ENCODE measurements at places on chromosomes 1 and 21.

GRCh38 chr1:171784784-171785183, 3.3 kb downstream of the METTL13 start:
- DNase-seq = no peak

GRCh38 chr1:41981796-41982195, 63.1 kb upstream of the HIVEP3 start:
- DNase-seq = no peak

DNA sequence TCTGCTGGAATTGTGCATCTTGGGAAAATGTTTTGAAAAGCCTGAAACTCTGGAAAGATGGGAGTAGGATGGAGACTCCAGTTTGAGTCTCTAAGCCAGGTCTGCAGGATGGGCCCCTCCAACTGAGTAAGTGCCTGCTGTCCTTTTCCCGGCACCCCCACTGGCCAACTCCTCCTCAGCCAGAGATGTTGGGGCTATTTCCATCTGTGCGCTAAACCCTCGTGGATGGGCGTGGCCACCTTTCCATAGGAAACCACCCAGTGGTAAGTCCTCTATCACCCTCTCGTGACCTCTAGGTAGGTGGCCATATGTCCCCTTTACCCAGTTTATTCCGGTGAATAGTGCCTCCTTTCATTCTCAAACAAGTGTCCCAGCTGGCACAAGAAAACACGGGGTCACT, 250.9 kb downstream of the TOMM20 start:
- DNase-seq = no peak

GRCh38 chr1:93723110-93723509, 41.5 kb upstream of the BCAR3 start:
- no peak for DNase-seq

GRCh38 chr1:37808369-37809319, 636 bp upstream of the YRDC start:
- DNase-seq = peak; percentile 73

- no peak for DNase-seq
These were observed 112.3 kb downstream of the GLUL start for GRCh38 chr1:182279302-182279701.

DNA sequence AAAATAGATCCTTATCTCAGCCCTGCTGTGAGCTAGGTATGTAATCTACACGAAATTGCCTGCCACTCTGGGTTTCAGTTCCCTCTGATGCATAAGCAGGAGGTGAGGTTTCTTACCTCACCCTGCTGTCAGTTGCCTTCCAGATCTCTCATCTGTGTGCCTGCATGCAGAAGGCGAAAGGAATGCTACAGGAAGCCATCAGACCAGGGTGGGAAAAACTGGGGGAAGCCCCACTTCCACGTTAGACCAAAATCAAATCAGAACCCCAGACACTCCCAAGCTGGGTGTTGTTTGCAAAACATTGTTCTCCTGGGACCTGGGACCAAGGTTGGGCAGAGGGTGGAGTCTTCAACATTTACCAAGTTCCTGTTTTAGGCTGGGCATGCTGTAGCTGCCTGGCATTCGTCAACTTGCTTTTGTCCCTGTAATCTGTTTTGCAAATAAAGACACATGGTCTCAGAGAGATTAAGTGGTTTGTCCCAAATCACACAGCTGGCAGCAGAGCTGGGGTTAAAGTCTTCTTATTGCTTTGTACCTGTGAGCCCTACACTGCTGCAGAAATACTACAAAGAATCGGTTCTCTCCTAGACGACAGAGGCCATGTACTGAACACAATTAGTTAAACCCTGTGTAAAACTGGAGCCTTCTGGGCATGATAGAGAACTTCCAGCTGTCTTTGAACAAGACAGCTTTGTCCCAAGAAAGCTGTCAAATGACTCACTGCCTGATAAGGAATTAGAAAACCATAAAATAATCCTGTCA, 389.7 kb upstream of the RUNX1 start:
- DNase-seq = peak; percentile 18

DNA sequence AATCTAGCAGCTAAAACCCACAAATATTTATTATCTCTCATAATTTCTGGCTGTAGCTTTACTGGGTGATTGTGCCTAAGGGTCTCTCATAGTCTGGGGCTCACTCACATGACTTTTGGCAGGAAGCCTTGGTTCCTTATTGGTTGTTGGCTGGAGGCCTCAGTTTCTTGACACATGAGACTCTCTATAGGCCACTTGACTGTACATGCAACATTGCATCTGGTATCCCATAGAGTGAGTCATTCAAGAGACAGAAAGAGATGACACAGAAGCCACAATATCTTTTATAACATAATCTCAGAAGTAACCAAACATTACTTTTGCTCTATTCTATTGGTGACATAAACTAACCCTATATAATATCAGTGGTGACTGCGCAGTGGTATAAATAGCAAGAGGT, 128.5 kb upstream of the HNRNPU start:
- no peak for DNase-seq
